Muscle of back (tissue), 13 donors: ENCODE measurements at places on chromosomes 6 and 20.

GRCh38 chr6:7769702-7770101 lies 43.8 kb downstream of the BMP6 start:
- no peak for DNase-seq

DNA sequence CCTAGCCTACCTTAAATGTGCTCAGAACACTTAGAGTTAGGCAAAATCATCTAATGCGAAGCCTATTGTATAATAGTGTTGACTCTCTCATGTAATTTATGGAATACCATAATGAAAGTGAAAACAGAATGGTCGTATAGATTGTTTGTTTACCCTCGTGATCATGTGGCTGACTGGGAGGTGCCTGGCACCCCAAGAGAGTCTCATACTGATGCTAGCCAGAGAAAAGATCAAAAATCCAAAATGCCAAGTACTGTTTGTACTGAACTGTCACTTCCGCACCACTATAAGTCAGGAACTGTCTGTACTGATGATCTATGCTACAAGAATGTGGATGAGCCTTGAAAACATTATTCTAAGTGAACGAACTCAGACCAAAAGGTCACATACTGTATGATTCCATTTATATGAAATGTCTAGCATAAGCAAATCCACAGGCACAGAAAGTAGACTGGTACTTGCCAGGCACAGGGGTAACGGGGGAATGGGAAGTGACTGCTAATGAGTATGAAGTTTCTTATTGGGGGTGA lies 22.4 kb downstream of the ZMYND8 start:
- DNase-seq: no peak

GRCh38 chr6:81690073-81690472 lies 62.4 kb downstream of the TENT5A start:
- DNase-seq: no peak

DNA sequence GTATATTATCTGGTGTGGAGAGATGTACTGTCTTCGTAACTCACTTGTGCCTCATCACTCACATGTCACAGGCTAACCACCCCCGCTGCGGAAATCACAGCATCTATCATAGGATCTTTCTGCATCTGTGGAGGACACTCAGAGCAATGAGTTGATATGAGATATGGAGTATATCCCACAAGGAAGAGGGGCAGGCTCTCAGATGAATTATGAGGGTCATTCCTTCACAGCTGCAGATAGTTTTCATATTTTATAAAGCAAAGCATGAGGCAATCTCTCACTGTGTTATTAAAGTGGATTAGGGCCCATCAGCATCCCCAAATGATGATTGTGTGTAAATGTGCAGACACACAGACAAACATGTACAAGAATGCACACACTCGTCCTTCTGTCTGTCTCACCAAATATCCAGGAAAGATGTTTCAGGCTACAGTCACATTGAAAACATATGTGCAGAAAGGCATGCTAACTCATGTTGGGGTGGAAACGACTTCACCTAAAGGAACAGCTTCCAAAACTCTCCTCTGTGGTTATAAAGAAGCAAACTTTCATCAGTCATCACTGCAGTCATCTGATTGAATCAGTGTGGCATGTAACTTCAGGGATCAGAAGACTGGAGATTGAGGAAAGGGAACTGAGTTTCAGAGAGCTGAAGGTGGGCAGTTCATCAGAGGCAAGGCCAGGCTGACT lies 164.7 kb downstream of the FOXC1 start:
- DNase-seq: no peak

DNA sequence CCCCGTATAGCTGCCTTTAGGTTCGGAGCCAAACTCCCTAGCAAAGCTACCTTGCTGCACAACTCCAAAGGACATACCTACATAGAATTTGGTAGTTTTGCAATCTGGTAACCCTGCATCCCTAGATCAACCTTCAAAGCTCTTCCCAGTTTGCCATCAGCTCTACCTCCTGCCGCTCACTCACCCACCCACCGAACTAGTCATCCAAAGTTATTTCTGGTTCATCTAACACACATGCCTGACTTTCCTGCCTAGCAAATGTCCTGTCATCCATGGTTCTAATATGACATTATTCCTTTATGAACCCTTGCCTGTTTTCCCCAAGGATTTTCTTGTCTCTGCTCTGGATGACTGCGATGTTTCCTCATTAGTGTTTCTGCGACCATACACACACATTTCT lies 21.6 kb downstream of the SPAG4 start:
- no peak for DNase-seq

DNA sequence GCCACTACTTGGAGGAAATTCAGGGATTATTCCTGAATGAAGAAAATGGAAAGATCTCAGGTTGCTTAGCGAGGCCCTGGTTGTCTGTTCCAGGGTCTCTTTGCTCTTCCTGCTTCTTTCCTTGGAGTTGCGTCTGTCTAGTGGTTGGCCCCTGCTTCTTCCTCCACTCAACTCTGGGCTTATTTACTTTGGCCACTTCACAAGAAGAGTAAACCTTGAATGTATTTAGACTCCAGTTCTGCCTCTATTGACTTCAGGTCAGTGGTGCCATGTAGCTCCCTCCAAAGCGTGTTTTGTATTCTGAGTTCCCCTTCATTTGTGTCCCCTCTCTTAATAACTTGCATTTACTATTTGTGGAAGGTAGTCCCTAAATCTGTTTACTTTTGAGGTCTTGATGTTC lies 456.5 kb downstream of the UTRN start:
- DNase-seq: no peak

- peak; percentile 54 for DNase-seq
Observed at GRCh38 chr20:44733341-44734069, 12.2 kb upstream of the KCNK15 start.

- DNase-seq: no peak
Observed at GRCh38 chr6:39850736-39851297, 58.6 kb downstream of the DAAM2 start.

DNA sequence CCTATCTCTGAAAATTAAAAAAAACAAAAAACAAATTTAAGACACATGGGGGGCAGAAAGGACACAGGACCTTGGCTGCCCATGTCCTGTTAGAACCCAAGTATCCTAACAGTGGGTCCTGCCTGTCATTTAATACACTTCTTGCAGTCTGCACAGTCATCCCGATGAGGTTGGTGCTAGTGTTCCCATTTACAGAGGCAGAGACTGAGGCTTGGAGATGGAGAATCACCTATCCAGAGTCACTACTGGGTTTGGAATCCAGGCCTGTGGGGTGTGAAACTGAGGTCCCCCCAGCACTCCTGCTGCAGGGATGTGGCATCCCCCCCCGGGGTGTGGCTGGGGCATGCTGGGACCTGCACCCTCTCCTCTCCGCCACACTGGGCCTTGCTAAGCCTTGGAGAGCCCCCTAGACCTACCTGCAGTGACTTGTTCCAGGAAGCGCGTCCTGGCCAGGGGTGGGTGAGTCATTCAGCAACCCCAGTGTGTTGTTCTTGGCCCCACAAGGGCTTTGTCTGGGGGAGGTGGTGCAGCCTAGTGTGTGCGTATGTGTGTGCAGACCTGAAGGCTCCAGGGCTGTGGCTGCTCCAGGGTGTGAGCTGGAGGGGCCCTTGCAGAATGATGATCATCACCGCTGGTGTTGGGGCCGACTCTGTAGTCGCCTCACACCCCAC lies 49.7 kb downstream of the BCAS4 start:
- DNase-seq: peak; percentile 36

GRCh38 chr6:79186564-79186963 lies 47.9 kb downstream of the HMGN3 start:
- no peak for DNase-seq

DNA sequence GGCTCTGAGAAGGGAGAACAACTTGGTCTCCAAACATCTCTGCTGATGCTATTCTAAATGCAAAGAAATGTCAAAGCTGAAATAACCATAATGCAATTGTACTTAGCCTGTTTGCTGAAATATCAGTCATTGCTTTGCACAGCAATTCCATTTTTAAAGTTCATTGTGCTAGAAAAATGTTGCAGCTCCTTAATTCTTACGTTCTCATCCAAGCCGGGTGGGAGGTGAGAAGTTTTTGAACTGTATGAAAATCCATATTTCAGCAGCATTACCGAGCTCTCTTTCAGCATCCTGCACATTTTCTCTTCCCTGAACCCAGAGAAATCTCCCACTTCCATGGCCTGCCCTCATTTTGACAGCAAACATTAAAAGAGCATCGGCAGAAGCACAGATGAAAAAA lies 630.0 kb downstream of the PTPRT start:
- no peak for DNase-seq

DNA sequence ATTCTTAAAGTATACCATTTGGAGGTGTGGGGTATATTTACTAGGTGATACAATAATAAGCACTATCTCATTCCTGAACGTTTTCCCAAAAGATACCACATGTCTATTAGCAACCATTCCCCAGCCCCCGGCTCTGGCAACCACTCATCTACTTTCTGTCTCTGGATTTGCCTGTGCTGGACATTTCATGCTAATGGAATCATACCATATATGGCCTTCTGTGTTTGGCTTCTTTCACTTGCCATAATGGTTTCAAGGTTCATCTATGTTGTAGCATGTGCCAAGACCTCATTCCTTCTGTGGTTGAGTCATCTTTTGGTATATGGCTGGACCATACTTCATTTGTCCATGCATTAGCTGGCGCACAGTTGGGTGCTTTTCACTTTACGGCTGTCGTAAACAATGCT lies 39.7 kb downstream of the BCAS4 start:
- DNase-seq: peak; percentile 90

- no peak for DNase-seq
Observed at GRCh38 chr6:4942673-4943009, 61.2 kb downstream of the RPP40 start.
